ENCODE measurements at places on chromosomes 6 and 20.

- no peak for DNase-seq
These were observed 6.0 kb upstream of the SLC2A10 start for GRCh38 chr20:46703435-46703834.

- no peak for DNase-seq
These were observed 18.4 kb upstream of the HLA-G start for GRCh38 chr6:29809249-29809648.

GRCh38 chr6:129307845-129308244 lies 402.1 kb downstream of the ARHGAP18 start:
- no peak for DNase-seq

- DNase-seq: no peak
These were observed 165.3 kb downstream of the ZMYND8 start for GRCh38 chr20:47191074-47191673.

DNA sequence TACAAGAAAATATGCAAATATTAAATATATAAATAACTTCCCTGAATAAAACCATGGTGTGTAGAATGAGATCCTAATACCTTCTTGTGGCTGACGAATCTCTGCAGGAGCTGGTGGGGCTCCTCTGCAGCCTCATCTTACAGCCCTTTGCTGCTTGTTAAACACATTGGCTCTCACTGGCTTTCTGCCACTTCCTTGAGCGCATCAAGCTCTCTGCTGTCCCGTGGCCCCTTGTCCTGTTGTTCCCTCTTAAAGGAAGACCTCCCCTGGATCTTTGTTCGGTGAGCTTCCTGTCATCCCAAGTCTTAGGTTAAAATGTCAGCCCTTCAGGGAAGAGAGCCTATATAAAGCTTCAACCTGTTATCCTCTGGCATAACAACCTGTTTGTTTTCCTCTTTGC lies 519.6 kb downstream of the DOK5 start:
- DNase-seq: no peak

DNA sequence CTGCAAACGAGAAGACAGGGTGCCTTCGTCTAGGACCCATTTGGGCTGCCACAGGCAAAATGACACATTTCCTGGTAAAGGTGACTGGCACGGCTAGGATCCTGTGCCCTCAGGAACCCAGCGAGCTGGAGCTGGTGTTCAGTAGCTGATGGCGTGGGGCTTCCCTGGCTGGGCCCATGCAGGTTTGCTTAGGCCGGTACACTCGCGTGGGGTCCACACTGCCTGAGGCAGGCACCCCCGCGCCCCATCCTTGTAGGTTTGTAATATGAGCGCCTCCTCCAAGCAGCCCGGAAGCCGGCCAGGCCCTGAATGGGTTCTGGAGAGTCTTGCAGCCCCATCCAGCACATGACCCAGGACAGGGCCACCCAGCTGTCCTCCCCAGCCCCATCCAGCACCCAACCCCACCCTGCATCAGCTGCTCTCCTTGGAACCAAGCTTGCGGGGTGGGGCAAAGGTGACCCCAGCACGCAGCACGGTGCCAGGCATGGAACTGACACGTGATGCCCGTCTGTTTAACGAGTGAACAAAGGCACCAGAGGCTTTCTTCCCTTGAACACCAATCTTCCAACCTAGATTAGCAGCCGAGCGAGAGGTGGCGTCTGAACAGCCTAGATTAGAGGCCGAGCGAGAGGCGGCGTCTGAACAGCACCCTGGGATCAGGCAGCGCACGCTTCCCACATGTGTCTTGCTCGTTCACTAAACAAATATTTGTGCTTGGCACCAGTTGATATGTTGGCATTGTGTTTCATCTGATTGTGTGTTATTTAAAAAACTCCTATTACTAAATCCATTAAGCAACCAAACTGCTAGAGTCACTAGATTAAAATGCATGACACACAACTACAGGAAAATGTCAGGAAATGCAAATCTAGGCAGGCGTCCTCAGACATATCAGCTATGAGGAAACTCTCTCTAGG lies 112.1 kb downstream of the DLL1 start:
- DNase-seq: no peak

GRCh38 chr6:15572296-15573016 lies 90.4 kb downstream of the DTNBP1 start:
- DNase-seq: no peak

- no peak for DNase-seq
These were observed 121.0 kb upstream of the GGTLC1 start for GRCh38 chr20:24109537-24109936.

DNA sequence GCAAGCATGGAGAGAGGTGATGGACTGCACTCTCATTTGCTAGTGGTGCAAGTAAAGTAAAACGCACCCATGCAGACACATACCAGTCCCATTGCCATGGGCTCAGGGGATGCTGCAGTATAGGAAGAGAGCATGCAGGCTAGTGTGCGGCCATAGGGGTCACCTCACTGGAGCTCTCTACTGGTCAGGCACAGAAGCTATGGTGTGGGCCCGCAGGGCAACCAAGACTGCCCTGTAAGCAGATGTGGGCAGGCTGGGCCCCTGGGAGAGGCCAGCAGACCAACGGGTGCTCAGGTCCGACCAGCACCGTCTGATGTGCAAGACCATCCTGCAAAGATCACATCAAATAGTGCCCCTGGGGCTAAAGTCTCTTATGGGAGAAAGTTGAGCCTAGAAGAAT lies 290.7 kb downstream of the HTR1B start:
- DNase-seq: no peak

DNA sequence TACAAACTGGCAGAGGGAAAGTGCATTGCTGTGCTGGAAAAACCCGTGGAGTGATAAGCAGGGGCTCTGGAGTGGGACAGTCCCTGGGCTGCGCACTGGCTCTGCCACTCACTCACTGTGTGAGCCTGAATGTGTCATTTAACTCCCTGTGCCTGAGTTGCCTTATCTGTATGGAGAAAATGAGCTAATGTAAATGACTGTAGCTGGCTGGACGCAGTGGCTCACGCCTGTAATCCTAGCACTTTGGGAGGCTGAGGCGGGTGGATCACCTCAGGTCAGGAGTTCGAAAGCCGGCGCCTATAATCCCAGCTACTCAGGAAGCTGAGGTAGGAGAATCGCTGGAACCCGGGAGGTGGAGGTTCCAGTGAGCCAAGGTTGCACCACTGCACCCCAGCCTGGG lies 18.4 kb upstream of the RPN2 start:
- DNase-seq: no peak

DNA sequence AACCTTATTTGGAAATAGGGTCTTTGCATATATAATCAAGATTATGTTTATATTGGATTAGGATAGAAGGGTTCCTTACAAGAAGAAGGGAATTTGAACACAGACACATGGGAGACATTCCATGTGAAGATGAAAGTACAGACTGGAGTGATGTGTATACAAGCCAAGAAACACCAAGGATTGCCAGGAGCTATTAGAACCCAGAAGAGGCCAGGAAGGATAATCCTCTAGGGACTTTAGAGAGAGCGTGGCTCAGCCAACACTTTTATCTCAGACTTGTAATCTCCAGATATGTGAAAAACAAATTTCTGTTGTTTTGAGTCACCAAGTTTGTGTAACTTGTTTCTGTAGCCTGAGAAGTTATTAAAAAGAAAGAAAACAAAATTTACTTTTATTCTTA lies 1173.9 kb upstream of the CITED2 start:
- no peak for DNase-seq
